NCI-H446 (cell line): ENCODE measurements at places on chromosomes 6 and 20.

DNA sequence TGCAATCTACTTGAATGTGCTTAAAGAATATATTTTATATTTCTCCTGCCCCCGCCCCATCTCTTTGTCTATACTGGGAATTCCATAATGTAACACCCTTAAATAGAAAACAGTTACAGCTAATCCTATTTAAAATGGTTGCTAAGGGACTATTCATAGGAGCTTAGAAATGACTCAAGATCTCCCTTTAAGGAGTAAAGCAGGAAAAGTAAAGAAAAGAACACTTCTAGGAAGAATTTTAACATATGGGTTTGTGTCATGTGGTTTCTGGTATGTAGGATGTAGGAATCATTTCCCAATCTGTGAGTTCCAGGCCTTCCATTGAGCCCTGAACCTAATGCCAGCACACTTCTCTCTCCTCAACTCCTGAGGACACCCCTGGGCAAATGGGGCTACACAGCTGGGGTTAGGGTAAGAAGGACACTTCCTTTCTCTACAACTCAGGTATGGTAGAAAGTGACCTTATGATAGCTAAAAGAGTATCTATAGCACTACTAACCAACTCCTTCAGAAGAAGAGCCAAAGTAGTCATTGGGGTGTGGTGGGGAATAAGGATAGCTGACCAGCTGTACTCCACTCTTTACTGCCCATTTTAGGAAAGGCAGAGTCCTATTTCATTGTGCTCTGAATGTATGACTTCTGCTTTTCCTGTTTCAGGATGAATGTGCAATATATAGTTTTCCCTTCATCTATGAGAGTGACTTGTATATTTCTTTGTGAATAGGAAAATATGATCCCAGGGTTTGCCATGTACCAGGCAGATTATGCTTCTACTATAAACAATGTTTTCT is 27.3 kb downstream of the RIMS1 start:
- DNase-seq = no peak

- peak; percentile 68 for DNase-seq
Measured at GRCh38 chr6:138588805-138589434, 89.6 kb upstream of the NHSL1 start.

DNA sequence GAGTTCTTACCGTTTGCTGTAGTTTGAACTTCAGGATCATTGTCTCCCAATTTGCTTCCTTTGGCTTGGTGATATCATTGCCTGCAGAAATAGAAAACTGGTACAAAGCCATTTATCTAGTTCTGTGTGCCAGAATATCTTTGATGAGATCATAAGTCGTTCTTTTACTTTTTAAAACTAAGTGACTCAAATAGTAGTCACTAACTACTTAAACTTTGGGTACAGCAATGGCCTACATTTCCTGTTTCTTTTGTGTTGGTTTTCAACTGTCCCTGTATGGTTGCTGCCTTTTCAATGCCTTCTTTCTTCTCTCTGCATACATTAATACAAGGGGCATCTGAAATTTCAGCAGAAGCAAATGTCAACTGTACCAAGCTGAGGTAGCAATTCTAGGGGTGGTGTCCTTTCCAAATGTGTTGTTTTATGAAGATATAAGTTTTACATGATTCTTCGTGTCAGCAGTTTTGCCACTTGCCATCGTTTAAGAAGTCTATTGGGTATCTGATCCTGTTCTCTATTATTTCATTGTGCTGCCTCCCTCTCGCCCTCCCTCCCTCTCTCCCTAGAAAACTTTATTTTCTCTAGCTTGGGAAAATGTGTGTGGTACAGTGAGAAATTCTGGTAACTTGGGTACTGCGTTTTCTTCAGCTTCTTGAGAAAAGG is 238.5 kb downstream of the FARS2 start:
- no peak for DNase-seq

DNA sequence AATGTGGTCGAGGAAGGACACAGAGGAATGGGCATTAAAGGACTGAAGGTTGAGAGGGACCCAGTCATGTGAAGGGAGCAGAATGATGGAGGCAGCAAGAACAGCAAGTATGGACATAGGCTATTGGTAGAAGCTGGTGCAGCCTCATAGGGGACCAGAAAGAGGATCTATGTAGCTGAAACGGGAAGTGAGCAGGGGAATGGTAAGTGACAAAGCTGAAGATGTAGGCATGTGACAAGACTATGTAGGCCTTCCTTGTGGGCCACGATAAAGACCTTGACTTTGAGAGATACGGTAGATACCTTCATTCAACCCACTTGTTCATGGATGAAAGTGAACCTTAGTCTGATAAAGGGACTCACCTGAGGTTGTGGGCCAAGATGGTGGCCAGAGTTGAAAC is 3.5 kb downstream of the CTNNBL1 start:
- DNase-seq = no peak

DNA sequence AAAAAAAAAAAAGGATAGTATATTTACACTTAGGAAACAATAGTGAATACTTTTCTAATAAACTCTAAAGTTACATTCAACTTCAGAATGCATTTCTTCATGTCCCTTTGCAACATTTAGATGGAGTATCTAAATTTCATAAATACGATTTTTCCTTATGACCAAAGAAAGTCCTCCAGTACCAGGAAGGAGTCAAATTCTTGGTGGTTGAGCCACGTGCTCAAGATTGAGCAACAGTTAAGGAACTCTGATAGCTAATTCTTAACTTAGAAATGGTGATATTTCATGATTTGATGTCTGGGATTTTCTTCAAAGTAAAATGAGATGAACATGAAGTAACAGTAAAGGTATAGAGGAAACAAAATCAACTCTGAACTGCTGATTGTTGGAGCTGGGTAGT is 92.7 kb downstream of the SASH1 start:
- no peak for DNase-seq

DNA sequence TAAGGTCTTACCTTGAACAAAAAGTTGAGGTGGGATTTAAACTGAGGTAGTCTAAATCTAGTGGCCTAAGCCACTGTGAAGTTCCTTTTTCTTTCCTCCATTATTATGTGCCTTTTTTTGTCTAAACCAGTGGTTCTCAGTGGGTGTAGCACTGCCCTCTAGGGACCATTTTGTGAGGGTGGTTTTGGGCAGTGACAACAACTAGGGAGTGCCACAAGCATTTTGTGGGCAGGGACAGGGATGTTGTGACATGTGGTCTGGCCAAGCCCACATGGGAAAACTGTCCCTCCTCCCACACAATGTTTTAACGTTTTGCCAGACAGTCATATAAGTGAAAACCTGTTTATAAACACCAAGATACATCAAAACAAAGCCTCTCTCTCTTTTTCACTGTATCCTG is 899.4 kb upstream of the FLRT3 start:
- DNase-seq = peak; percentile 80

DNA sequence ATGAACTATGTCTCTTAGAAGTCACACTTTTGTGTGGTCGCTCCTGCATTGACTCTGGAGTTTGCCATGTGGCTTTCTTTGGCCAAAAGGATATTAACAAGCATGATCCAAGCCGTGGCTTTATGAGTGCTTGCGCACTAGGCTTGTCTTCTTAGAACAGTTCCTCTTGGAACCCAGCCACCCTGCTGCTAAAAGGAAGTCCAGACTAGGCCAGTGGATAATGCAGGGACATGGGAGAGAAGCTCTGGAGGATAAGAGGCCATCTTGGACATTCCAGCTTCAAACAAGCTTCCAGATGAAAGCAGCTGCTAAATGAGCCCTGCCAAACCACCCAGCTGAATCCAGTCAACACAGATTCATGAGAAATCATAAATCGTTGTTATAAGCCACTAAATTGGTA is 346.4 kb downstream of the CDC5L start:
- DNase-seq = no peak

GRCh38 chr6:88588938-88589337 is 374.5 kb downstream of the RNGTT start:
- peak; percentile 18 for DNase-seq

- no peak for DNase-seq
Measured at GRCh38 chr20:9078826-9079731, 10.2 kb downstream of the PLCB4 start.

- DNase-seq = peak; percentile 31
Measured at GRCh38 chr6:123323452-123324329, 313.1 kb downstream of the TRDN start.

DNA sequence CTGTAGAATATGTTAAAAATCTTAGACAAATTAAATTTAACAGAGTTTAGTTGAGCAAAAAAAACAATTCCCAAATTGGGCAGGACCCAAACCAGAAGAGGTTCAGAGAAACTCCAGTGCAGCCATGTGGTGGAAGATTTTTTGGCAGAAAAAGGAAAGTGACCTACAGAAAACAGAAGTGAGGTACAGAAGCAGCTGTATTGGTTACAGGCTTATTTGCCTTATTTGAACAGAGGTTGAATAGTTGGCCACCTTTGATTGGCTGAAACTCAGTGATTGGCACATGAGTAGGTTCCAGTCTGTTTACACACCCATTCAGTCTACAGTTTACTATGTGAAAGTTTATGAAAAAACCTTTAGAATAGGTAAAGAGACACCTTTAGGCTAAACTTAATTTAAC is 110.9 kb upstream of the LAMP5 start:
- no peak for DNase-seq

DNA sequence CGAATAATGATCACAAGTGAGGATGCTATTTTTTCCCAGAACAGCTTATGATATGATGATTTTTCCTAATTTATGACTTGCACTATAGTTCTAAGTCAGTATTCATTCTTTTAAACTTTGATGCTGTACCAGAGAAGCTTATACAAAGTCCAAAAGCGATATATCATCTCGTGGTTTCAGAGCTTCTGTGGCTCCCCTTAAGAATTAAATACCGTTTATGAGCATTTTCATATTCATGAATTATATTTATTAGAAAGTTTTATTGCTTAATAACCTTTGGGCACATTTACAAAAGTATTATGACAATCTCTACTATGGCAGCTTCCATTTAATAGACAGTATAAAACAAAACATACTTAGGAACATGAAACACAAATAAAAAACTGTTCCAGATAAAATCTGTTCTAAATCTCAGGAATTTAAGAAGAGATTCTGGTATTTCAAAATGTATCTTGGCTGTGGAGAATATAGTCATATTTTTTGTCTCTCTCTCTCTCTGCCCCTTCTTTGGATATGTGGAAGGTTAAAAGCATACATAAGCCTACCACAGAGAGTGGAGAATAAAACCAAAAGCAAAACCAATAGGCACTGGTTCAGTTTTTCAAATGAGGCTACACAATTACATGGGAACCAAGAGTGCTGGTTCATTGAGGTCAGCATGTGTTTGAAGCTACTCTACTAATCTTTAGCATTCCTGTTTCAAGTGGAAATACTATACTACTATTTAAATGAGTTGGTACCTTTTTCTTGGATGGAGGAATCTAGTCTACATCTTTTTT is 884.5 kb upstream of the GJE1 start:
- DNase-seq = no peak

DNA sequence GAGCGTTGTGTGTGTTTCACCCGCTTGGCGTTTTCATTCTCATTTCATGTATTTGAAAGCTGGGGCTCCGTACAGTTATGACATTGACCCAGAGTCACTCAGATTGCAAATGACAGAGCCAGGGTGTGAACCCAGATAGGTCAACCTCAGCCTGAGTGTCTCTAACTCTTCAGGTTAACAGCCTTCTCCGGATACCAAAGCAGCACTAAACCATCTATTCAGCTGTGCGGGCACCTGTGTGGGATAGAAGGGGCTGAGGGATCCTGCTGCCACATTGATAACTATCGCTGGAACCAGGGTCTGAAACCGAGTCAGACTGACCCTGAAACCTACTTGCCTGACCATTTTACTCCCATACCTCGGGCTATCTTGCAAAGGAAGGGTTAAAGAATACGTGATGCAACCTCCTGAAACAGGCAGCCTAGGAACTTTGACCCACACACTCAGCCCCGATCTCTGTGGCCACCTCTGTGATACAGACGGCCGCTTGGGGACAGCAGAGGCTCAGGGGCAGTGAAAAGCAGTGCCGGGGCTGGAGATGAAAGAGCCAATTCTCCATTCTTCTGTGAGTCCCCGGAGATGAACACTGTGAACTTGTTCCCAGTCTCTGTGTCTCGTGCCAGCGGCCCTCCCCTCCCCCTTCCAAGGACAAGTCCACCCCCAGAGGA is 233.5 kb upstream of the QKI start:
- no peak for DNase-seq

- no peak for DNase-seq
Measured at GRCh38 chr6:33343953-33344611, 26.5 kb upstream of the ZBTB22 start.

DNA sequence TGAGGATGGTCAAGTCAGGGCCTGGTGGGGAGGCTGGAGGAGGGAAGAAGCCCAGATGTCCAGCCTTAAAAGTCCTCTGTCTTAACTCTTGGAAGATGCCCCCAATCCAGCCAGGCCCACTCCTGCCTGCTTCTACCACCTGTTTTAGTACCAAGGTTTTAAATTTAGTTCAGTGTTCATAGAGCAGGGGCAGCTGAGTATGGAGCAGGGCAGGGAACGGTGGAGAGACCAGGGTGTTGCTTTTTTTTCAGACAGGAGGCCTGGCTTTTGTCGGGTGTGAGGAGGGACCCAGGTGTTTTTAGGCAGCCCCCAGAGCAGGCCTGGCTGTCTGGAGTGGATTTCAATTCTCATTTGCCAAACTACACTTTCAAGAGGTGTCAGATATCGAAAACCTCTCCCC is 278.8 kb downstream of the CDC5L start:
- DNase-seq = no peak

- peak; percentile 2 for DNase-seq
Measured at GRCh38 chr6:127641905-127642304, 64.9 kb downstream of the C6orf58 start.

DNA sequence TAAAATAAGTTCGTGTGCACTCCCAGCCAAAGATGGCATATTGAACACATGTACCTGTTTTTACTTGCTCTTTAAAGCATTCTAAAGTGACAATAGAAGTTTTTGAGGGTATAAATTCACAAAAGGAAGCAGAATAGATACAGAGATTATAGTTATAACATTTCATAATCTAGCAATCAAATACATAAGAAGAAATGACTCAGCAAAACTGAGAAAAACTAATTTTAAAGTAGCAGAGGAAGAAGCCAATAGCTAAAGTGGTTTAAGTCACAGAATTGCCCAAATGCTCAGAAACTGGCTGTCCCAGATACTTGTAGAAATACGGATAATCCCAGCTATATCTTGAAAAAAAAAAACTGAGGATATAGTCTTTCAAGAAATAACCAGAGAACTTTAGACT is 49.2 kb upstream of the TBC1D32 start:
- DNase-seq = no peak

DNA sequence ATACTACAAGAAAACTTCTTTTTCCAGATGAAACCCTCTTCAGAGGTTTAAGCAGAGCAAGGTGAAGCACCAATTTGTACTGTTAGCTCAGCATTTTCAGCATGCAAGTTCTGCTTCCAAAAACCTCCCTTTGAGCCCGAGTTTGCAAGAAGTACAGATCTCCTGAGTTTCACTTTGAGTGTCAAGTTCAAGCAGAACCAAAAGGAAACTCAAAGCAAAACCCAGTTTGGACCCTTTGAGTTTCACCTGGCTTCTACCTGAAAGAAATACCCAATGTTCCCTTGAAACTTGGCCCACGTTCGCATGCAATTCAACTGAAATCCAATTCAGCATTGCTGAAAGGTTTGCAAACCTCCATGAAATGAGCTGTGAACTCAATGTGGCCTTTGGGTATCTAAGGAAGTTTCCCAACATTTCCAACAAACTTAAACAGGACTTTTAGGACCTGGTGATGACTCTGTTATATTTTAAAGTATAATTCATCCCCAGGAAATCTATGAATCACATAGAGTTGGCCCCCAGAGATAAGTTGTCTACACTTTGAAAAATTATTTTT is 62.9 kb upstream of the HBS1L start:
- DNase-seq = no peak
